Type B pancreatic cell (in vitro differentiated cells): ENCODE measurements at places on chromosomes 3 and 15. TPM values are rescaled to one million over a fixed set of nuclear protein-coding genes. Genes with fewer than 3 reads are reported as not detected.

ERICH6 gene
- total RNA-seq, result not detected in 2 replicates

PLCL2 gene
- total RNA-seq, result 6.5 and 10.6 TPM in 2 replicates

DNA sequence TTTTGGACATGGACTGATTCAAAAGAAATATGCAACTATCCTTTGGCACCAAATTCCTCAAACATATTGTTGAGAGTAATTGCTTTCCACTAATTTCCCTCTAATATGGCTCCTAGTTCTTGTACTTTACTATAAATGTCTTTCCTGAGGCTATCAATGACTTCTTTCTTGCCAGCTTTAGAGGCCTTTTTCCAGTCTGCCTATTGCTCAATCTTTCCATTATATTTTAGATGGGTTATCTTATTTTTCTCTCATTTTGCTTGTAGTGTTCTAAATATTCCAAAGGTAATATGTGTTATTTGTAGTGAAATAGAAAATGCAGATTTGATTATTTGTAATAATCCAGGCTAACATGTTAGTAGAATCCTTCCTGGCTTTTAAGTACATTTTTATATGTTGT, 11.5 kb upstream of the TEX9 start:
- DNase-seq, result no peak

DNA sequence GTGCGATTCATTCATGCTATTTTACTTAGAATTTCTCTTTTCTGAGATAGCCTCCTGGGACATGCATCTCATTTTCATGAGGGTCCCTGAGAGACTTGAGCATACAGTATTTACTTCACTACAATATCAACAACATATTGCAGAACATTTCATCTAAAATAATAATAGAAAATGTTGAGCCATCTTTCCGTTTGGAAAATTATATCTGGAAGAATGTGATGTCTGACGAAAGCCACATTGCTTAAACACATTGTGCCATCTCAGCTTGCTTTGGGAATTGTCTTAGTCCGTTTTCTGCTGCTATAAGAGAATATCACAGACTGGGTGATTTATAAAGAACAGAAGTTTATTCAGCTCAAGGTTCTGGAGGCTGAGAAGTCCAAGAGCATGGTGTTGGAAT, 55.5 kb downstream of the DPH6 start:
- no peak for DNase-seq
